CD8-positive, alpha-beta T cell (primary cell): ENCODE measurements at places on chromosomes 12 and 14. TPM values are rescaled to one million over a fixed set of nuclear protein-coding genes. Genes with fewer than 3 reads are reported as not detected.

Gene SERPINA10
- total RNA-seq, result not detected

GRCh38 chr14:104425763-104426646, 153.6 kb upstream of the C14orf180 start:
- peak; percentile 4 for DNase-seq

- no peak for DNase-seq
These were observed 58.4 kb upstream of the FUT8 start for GRCh38 chr14:65354131-65354530.

Gene KRT2
- 1.4 TPM for total RNA-seq

Gene GALNT9
- not detected for total RNA-seq

DNA sequence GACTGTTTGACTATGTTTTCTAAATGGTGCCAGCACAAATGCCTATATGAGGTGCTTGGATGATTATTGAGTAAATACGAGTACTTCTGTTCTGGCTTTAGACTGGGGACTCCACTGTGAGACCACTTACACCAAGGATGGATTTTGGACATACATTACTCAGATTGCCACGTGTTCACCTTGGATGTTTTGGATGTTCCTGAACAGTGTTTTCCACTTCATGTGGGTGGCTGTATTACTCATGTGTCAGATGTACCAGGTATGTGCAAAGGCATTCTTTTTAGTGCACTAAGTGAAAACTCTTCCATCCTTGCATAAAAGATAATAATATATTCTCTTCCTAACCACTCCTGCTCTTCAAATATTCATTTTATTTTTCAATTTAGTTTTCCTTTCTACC, 30.7 kb downstream of the CSRP2 start:
- no peak for DNase-seq

GRCh38 chr14:101520621-101521472, 40.4 kb upstream of the DIO3 start:
- no peak for DNase-seq

DNA sequence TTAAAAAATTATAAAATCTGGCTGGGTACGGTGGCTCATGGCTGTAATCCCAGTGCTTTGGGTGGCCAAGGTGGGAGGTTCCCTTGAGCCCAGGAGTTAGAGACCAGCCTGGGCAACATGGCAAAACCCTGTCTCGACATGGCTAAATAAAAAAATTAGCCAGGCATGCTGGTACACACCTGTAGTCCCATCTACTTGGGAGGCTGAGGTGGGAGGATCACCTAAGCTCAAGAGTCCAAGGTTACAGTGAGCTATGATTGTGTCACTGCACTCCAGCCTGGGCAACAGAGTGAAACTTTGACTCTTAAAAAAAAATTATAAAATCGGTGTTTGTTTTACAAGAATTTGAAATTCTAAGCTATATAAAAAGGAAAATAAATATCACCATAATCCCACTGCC, 141.8 kb downstream of the SLC38A6 start:
- no peak for DNase-seq

GRCh38 chr14:91058042-91058581, 2.3 kb downstream of the RPS6KA5 start:
- DNase-seq, result no peak

Gene PUS7L
- 12.6 TPM for total RNA-seq

DNA sequence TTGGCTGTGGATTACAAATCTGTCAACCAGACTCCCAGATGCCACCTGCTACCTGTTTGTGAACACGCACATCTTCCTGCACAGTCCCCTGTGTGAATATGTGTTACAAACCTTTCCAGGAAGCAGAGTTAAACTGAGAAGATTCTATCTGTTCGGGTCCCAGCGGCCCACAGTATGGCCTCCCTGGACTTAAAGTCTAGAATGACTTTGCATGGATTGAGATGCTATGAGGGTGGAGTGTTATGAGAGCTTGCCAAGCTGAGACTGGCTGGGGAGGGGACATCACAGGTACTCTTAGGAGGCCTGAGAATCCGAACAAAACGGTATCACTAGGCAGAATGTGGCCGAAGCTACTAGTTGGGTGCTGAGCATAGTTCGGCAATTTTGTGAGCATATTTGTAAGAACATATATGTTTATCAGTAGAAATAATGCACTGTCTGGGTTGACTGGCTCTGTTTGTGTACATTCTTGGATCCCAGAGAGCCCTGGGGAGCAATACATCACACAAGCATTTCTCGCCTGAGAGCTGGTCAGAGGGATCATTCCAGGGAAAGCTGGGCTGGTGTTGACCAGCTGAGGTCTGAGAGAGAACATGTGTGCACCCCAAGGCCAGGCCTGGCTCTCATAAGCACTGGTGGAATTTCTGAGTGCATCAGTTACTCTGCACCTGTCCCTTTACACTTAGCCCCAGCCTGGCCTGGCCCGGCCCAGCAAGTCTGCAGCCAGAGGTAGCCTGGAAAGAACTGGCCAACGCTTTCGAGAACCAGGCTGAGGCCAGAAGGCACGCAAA, 29.8 kb upstream of the LTBP2 start:
- DNase-seq, result no peak

DNA sequence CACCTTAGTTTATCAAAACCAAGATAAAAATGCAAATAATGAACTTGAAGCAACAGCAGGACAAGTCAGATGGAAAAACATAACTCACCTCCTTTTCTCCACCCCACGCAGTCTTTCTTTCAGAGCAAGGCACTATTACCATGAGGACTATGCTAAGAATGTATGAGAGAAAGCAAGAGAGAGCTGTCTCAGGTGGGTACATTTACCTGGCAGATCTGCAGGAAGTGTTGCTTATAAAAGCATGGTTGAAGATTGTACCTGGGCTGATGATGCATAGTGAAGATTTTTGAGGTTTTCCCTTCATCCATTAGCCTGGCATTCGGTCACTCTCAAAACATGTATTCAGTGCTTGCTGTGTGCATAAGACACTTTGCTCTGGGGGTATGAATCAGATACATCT, 68.8 kb upstream of the IFNG-AS1 start:
- no peak for DNase-seq

DNA sequence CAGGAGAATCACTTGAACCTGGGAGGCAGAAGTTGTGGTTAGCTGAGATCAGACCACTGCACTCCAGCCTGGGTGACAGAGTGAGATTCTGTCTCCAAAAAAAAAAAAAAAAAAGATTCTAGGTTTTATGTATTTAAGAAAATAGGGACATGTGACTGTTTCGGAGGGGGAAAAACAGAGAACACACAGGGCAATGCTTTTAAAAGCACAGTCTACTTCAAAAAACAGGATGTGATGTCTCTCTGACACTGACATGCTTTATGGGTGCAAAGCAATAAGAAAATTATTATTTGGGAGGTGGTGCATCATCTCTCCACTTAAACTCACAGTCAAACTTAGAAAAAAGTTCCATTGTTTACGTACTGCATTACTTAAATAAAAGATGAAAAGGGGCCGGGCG, 28.7 kb downstream of the CLIP1 start:
- DNase-seq, result no peak

Gene AQP5
- total RNA-seq, result not detected
